Gastroesophageal sphincter (tissue), 4 donors: ENCODE measurements at places on chromosomes 13 and 19. TPM values are rescaled to one million over a fixed set of nuclear protein-coding genes. Genes with fewer than 3 reads are reported as not detected.

VSTM2B gene
- not detected for total RNA-seq

COL4A1 gene
- total RNA-seq: 618 TPM

ERCC1 gene
- 75.3 TPM for total RNA-seq

PRRG2 gene
- total RNA-seq: 1.0 TPM

CNFN gene
- total RNA-seq: not detected
